Activated T-cell treated with anti-CD3 and anti-CD28 coated beads for 48 hours (primary cell): ENCODE measurements at places on chromosomes 3 and 15.

DNA sequence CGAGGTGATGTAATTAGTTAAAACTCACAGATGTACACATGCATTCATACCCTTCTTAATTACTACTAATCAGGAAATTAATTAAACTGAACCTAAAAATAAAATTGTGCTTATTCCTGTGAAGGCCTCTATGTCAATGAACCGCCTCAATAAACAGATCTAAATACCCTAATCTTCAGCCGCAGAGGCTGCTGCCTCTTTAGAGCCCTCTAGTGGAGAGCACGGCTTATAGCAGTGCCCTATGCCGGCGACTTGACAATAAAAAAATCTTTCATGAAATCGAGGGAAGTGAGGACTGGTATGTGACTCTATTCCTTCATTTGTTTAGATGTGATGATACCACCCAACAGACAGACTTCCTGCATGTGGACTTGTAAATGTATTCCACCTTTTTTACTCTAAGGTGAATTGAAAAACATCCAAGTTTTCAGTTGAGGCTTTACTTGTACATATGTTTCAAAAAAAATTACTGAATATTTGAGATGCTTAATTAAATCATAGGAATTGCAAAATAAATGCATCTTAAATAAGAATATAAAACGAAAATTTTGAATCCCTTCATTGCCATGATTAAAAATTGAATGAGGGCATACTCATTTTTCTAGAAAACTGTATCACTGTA lies 8.3 kb upstream of the EPHA3 start:
- no peak for DNase-seq

GRCh38 chr3:4807381-4808280 lies 171.6 kb upstream of the BHLHE40 start:
- no peak for DNase-seq

- DNase-seq = no peak
Observed at GRCh38 chr3:126969586-126969985, 13.3 kb upstream of the PLXNA1 start.

DNA sequence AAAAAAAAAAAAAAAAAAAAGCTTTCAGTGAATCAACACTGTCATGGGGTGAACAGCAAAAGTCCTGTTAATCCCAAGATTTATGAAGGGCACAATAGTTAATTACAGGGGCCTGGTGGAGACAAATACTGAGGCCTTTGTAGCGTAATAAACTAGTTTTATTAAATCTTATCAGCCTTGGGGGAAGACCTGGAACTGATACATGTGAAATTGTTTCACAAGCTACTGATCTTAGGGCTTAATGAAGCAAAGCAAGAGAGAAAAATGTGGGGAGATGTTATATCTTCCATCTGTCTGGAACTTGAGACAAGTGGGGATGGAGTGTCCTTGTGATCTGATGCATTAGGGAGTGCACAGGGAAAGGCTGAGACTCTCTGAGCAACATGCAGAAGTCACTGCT lies 47.9 kb upstream of the OSBPL11 start:
- DNase-seq = no peak

- no peak for DNase-seq
Observed at GRCh38 chr3:193796089-193796488, 203.1 kb downstream of the OPA1 start.

DNA sequence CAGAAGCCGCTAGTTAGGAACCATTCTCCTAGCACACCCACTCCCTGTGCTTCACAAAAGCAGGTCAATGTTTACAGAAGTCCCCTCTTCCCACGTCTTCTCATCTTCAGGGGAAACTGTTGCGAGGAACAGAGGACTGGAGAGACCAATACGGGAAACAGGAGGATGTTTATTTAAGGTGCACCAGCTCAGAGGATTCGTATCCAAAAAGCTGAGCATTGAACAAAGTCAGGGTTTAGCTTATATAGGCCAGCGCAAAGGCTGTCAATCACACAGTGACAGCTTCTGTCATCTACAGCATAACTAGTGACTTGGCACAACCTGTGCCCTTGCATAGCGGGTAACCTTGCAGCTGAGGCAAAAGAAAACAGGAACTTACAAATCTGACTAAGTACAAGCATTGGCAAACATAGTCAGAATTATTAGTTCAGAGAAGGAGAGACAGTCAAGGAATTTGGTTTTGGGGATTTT lies 61.3 kb downstream of the ZDHHC19 start:
- no peak for DNase-seq

DNA sequence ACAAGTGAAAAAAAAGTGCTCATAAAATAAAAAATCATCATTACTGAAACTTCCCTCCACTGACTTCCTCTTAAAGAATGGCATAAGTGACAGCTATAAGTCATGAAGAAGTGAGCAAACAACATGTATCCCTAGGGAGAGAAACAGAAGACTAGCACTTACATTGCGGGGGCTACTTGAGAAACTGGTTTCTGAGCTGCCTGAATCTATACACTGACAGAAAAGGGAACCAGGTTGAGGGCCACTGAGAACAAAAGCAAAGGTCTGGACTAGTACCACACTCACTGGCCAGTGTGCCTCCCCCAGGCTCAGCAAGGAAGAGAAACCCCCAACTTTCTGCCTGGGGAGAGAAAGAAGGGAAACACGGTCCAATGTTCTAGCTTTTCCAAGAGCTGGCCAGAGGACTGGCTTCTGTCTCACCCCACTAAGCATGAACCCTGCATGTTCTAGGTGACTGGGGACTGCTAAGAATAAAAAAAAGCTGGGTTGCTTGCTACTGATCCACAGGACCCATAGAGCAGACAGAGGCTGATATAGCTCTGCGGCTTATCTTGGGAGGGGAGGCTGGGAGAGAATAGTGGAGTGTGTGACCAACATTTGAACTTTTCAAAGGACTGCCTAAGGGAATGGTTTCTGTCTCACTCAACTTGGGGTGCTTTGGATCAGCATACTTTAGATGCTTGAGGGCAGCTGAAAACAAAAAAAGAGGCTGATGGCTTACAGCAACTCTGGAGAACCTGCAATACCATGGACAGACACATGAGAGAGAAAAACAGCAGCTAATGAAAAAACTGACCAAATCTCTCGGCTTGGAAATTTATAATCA lies 8.1 kb downstream of the RAD18 start:
- no peak for DNase-seq

GRCh38 chr15:60353245-60353920 lies 44.4 kb downstream of the ANXA2 start:
- DNase-seq = no peak

DNA sequence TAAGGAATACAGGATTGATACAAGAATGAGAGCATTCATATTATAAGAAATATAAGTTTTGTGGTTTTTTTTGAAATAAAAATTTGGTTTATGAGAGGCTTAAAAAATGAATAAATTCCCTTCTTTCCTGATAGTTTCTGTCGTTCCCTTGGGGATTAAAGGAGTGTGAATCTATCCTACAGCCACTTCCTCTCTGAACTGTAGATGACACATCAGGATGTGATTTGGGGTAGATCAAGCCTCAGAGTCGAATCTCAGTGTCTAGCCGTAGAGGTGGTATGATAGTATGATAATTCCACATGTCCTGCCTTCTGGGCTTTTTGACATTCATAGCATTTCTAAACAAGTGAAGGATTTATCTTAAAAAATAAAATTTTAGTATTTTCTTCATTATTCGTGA lies 343.1 kb downstream of the LPP start:
- DNase-seq = no peak

DNA sequence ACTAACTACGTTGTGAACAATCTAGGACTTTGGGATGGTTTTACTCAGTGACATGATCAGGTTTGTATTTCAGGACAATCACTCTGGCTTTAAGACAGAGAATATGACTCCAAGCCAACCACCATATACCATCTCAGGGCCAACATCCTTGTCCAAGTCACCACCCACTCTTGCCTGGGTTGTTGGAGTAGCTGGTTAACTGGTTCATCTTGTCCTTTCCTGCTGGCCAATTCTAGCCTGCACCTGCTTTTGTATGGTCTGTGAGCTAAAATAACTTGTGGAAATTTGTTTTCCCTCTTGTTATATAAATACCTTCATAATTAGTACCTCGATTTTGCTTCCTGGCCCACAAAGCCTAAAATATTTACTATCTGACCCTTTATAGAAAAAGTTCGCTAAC lies 306.8 kb upstream of the STT3B start:
- no peak for DNase-seq
